ENCODE measurements at places on chromosomes 12 and 14. TPM values are rescaled to one million over a fixed set of nuclear protein-coding genes. Genes with fewer than 3 reads are reported as not detected.

- no peak for DNase-seq
- H3K4me1 ChIP-seq: no peaks in the 10 kb centered on the region
- no peaks in the 10 kb centered on the region for H3K27me3 ChIP-seq
- no peak overlapping the region for H3K4me3 ChIP-seq
- no peak overlapping the region for H3K27ac ChIP-seq
These were observed 187.4 kb upstream of the RASSF8 start for GRCh38 chr12:25771041-25771440.

- H3K36me3 ChIP-seq: no peaks in the 10 kb centered on the region
- H3K27ac ChIP-seq: no peak overlapping the region
- no peak overlapping the region for H3K4me3 ChIP-seq
- no peak for DNase-seq
- H3K4me1 ChIP-seq: no peaks in the 10 kb centered on the region
These were observed 81.5 kb downstream of the CMKLR1 start for GRCh38 chr12:108257610-108258106.

DNA sequence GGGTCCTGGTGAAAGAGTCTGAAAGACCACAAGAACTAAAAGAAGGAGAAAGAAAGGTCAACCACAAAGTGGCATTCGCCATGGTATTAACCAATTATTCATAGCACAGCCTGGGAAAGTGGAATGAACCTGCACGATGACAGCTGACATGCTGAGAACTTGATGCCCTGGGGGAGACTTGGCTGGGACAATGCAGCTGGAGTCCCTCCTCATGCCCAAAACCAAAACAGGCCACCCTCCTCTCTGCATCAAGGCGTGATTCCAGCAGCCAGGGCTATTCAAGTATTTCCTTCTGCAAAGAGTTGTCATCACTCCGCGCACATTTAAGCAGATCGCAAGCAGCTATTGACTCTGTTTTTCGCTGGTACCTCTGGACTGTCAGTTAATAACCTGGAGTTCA, 167.1 kb upstream of the NOS1 start:
- H3K36me3 ChIP-seq: no peaks in the 10 kb centered on the region
- no peaks in the 10 kb centered on the region for H3K4me1 ChIP-seq

- peaks cover 37% of the 10 kb centered on the region for H3K4me1 ChIP-seq
- no peaks in the 10 kb centered on the region for H3K36me3 ChIP-seq
- H3K27ac ChIP-seq: no peak overlapping the region
These were observed 65.0 kb downstream of the RFLNA start for GRCh38 chr12:124359671-124360581.

- peak overlapping the region; percentile 95 for H3K27ac ChIP-seq
- no peaks in the 10 kb centered on the region for H3K36me3 ChIP-seq
- H3K4me1 ChIP-seq: peaks cover 7% of the 10 kb centered on the region
- peak overlapping the region; percentile 92 for H3K4me3 ChIP-seq
- peak; percentile 64 for DNase-seq
These were observed 847 bp downstream of the MMP14 start for GRCh38 chr14:22837114-22837749.

GRCh38 chr12:6946033-6946919, 2.5 kb downstream of the C12orf57 start:
- H3K4me3 ChIP-seq: no peak overlapping the region
- peaks cover 28% of the 10 kb centered on the region for H3K4me1 ChIP-seq
- DNase-seq: peak; percentile 70
- H3K27ac ChIP-seq: peak overlapping the region; percentile 13
- H3K36me3 ChIP-seq: no peaks in the 10 kb centered on the region

DNA sequence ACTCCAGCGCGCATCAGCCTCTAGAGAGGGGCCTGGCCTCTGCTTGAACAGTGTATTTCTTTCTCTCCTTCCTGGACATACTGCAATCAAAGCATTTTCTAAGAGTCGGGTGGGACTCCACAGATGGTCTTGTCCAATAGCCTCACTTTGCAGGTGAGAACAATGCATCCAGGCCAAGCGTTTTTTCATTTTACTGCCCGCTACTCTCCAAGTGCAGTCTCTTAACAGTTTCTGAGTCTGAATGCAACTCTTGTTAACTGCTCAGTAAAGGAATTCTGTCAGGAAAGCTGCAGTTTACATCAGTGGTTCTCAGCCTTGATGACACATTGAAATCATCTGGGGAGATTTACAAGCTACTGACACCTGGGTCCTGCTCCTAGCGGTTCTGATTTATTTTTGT, 57.0 kb downstream of the IRF2BPL start:
- H3K27ac ChIP-seq: no peak overlapping the region

DNA sequence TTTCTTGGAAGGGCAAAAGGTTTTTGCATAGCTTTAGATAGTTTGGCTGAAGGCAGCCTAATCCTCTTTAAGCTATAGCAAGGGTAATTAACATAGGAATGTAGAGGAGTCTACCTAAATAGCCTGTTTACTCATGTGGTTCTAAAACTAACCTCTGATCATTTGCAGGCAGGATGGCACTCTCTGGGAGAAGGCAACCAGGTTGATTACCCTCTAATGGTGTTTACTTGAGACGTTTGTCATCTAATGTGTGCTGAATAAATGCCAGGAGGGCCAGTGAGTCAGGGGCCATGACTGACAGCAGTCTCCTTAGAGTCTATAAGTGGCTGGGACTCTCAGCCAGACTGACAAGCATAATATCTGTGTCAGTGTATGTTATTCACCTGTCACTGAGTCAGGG, 286.4 kb downstream of the PCNX1 start:
- H3K36me3 ChIP-seq: no peaks in the 10 kb centered on the region
- peaks cover 5% of the 10 kb centered on the region for H3K4me1 ChIP-seq
- no peak for DNase-seq
- H3K4me3 ChIP-seq: no peak overlapping the region
- H3K27ac ChIP-seq: no peak overlapping the region

DNA sequence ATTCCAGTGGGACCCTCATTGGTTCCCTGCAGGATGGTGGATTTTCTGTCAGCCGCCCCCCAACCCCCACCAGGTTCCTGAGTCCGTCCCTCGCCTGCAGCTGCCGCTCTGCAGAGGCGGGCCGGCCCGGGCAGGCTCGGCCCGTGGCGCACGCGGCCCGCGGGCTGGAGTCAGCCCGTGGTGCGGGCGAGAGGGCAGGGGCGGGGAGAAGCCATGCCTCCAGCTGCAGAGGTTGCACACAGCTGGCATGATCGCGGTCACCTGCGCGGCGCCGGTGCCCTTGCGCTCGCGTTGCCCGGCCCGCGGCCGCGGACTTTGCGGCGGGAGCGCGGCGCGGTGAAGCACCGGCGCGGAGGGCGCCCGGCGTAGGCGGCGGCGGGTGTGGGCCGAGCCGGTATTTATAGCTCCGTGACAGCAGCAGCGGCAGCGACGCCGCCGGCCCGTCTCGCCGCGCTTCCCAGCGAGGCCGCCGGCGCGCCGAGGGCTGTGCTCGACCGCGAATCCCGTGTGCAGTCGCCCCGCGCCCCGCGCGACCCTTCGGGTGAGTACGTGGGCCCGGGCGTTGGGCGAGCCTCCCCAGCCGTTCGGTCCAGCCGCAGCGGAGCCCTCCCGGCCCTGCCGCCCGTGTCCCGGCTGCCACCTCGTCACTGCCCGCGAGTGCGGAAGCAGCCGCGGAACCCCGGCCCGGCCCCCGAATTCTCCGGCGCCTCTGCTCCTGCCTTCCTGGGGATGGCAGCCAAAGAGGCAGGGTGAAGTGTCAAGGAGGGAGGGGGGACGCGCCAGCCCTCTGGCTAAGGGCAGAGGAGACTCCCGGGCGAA, at the start of gene TMEM117:
TMEM117 (plus strand) TSS at position 426 of the 819 bp plus-strand sequence.
- peaks cover 19% of the 10 kb centered on the region for H3K4me1 ChIP-seq
- no peaks in the 10 kb centered on the region for H3K36me3 ChIP-seq
- peak; percentile 80 for DNase-seq
- H3K27me3 ChIP-seq: no peaks in the 10 kb centered on the region

- H3K27ac ChIP-seq: no peak overlapping the region
- no peaks in the 10 kb centered on the region for H3K4me1 ChIP-seq
- no peaks in the 10 kb centered on the region for H3K36me3 ChIP-seq
- H3K27me3 ChIP-seq: no peaks in the 10 kb centered on the region
- no peak for DNase-seq
These were observed 218.9 kb downstream of the ACSS3 start for GRCh38 chr12:81296556-81297305.

DNA sequence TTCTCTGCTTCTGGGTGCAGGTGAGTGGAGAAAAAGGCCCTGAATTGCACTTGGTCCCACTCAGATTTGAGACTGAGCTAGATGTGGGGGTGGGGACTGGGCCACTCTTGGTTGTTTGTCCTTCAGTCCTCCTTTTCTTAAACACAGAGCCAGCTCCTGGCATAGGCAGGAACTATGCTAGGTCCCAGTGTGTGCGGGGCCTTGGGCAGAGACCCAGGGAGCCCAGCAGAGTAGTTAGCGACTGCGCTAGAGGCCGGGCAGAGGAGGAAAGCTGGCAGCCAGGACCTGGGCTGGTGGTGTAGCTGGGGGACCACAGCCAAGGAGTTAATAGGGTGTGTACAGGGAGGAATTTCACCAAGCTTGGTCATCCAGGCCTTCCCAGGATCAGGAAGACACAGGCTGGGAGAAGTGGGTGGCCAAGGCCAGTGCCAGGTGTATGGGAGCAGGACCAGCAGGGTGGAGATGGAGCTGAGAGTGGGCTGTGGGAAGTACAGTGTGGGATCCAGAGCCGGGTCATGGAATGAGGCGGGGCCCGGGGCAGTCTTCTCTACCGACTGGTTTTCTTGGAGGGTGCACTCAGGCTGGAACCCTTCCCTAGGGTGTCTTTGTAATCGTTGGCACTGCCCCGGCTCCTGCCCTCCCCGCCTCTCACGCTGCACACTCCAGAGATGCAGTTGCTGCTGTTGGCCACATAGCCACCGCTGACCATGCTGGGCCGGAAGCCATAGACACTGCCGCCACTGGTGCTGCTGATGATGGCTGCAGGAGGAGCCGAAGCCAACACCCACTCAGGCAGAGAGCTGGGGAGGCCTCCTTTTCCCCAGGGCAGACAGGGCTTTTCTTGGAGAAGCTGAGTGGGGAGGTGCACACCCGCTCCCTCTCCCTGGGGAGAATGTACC, 8.7 kb downstream of the KRT71 start:
- no peak overlapping the region for H3K4me3 ChIP-seq
- no peaks in the 10 kb centered on the region for H3K27me3 ChIP-seq
- no peaks in the 10 kb centered on the region for H3K36me3 ChIP-seq
- DNase-seq: peak; percentile 23

- DNase-seq: no peak
- no peak overlapping the region for H3K4me3 ChIP-seq
- no peaks in the 10 kb centered on the region for H3K27me3 ChIP-seq
- no peaks in the 10 kb centered on the region for H3K4me1 ChIP-seq
- H3K27ac ChIP-seq: no peak overlapping the region
These were observed 6.7 kb downstream of the LRTM2 start for GRCh38 chr12:1826867-1827705.

DNA sequence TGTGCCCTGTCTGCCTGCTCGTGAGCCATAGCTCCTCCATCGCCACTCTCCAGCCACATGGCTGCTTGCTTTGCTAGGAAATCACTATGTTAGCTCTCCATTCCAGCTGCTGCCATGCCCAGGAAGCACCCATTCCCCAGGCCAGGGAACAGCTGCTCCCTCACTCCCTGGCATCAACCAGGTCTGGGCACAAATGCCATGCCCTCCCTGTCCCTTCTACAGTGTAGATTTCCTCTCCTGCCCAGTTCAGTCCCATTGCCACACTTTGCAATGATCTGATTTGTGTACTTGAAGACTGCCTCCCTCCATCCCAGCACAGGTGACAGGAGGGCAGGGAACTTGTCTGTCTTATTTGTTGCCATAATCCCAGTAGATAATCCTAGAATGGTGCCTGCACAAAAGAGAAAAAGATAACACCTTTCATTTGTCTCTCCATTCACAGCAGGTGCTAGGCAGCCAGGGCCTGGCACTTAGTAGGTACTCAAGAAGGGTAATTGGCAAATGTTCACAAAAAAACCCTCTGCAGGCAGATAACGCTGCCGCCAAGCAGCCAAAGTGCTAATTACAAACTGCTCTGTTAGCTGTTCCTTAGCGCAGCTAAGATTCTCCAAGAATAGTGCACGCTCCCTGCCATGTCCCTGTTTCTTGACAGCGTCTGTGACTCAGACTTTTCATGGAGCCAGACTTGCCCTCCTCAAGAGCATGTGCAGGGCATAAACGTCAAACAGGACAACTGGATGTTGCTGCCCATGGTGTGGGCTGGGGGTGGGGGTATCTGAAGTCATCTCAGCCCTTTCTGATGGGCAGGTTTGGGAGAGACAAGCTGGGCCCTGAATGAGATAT, 69.1 kb downstream of the ARL6IP4 start:
- H3K4me3 ChIP-seq: no peak overlapping the region
- H3K27ac ChIP-seq: peak overlapping the region; percentile 15
- no peaks in the 10 kb centered on the region for H3K36me3 ChIP-seq
- no peaks in the 10 kb centered on the region for H3K27me3 ChIP-seq
- peaks cover 15% of the 10 kb centered on the region for H3K4me1 ChIP-seq

- H3K27ac ChIP-seq: no peak overlapping the region
- DNase-seq: no peak
- no peak overlapping the region for H3K4me3 ChIP-seq
- no peaks in the 10 kb centered on the region for H3K27me3 ChIP-seq
- no peaks in the 10 kb centered on the region for H3K36me3 ChIP-seq
- H3K4me1 ChIP-seq: no peaks in the 10 kb centered on the region
These were observed 314.2 kb upstream of the PRICKLE1 start for GRCh38 chr12:42903736-42904135.

DNA sequence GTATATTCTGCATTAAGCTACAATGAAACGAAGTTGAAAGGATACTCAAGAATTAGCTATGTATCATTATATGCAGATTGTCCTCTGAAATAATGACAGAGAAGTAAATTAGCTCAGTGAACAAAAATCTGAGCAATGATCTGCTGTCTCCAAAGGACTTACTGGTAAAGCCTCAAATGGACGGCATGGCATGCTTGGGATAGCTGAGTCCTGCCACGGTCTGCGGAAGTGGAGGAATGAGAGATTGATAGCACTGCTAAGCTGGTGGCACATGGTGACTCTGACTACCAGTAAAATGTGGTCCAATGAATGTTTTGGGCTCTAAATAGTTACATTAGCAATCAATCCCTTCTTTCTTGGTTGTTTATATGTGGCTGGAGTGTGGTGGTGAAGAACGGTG, 3.7 kb upstream of the DENND5B start:
- no peak overlapping the region for H3K4me3 ChIP-seq
- no peaks in the 10 kb centered on the region for H3K27me3 ChIP-seq
- H3K4me1 ChIP-seq: peaks cover 5% of the 10 kb centered on the region
- DNase-seq: no peak

GRCh38 chr12:16325426-16325825, 22.0 kb upstream of the MGST1 start:
- H3K27me3 ChIP-seq: no peaks in the 10 kb centered on the region
- H3K27ac ChIP-seq: no peak overlapping the region
- DNase-seq: no peak
- no peaks in the 10 kb centered on the region for H3K36me3 ChIP-seq
- no peaks in the 10 kb centered on the region for H3K4me1 ChIP-seq

ADAM21 gene
- total RNA-seq: 4.6 TPM

RNFT2 gene
- 9.0 TPM for total RNA-seq

CCND2 gene
- total RNA-seq: 19.9 TPM

CLEC14A gene
- total RNA-seq: 9.7 TPM

HRK gene
- total RNA-seq: 2.5 TPM

HOXC12 gene
- total RNA-seq: not detected

AMDHD1 gene
- total RNA-seq: 2.0 TPM

C14orf39 gene
- total RNA-seq: 12.9 TPM

Measured in testis (tissue), 5 donors.